ENCODE measurements at places on chromosomes 12 and 14.

DNA sequence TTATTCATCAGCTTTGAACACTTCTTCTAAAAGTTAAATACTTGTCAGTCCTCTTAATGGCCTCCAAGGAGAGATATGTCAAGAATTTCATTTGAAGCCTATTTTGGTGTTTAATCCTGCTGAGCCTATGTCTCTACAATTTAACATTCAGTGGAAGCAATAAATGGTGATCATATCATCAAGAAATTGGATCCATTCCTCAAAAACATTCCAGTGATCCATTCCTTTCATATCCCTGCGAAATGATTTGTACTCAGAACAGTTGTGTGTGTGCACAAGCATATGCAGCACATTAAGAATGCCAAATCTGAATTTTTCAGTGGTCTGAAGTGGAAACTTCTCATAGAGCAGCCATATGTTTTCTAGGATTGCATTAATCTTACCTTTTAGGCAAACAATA lies 373.7 kb upstream of the SYT1 start:
- no peak for DNase-seq

DNA sequence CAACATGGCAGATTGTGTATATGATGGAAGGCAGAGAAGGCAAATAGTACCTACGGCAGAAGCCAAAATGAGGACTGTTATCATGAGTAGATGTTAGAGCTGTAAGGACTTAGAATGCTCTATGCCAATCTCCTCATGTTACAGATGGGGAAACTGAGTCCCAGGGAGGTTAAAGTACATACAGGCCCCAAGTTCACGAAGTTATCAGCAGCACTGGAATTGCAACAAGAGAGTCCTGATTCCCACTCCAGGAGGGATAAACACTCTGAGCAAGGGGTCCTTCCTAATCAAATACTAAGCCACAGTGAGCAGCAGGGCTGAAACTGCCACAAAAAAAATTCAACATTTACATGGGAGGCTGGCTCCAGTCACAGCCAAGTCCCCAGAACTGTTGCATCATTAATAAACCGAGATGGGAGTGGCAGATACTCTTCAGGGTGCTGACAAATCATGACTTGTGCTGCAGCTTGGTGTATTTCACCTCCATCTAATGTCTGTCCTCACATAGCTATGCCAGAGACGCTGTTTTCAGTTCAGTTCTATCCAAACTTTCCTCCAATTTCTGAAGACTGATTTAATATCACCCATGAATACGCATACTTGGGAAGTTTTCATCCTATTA lies 24.2 kb downstream of the NUAK1 start:
- DNase-seq = no peak

DNA sequence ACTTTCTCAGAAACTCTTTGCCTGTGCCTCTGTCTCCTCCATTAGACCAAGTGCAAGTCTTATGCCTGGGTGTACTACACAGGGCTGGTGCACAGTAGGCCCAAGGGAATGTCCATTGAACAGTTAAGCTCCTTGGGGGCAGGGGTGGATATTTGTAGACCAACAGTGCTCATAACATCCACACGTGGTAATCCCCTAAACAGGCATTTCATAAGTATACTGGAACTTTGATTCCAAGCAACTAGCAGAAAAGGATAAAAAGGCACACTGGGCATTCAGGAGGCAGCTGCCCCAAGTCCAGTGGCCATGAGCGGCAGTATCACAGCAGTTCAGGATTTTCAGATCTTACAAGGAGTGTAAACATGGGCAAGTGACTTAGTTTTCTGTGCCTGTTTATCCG lies 16.8 kb downstream of the NUAK1 start:
- DNase-seq = no peak

- no peak for DNase-seq
These were observed 138.4 kb downstream of the GLT1D1 start for GRCh38 chr12:128991716-128992115.

- DNase-seq = no peak
These were observed 6.9 kb downstream of the PHETA1 start for GRCh38 chr12:111361717-111362576.

DNA sequence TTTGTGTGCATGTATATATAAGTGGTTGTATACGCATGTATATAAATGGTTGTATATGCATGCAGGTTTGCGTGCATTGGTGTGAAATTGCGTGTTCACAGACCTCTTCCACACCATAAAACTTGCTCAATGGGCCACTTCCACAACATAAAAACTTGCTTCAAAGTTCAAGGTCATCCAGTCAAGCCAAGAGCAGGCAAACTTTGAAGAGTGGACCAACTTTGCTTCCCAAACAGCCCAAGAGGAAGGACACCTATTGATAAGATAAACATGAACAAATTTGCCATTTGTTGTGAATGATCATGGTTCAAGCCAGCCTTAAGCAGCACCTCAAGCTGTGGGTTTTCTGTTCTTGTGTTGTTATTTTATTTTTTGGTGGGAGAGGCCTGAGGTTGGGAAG lies 25.2 kb upstream of the PPP1CC start:
- DNase-seq = no peak

DNA sequence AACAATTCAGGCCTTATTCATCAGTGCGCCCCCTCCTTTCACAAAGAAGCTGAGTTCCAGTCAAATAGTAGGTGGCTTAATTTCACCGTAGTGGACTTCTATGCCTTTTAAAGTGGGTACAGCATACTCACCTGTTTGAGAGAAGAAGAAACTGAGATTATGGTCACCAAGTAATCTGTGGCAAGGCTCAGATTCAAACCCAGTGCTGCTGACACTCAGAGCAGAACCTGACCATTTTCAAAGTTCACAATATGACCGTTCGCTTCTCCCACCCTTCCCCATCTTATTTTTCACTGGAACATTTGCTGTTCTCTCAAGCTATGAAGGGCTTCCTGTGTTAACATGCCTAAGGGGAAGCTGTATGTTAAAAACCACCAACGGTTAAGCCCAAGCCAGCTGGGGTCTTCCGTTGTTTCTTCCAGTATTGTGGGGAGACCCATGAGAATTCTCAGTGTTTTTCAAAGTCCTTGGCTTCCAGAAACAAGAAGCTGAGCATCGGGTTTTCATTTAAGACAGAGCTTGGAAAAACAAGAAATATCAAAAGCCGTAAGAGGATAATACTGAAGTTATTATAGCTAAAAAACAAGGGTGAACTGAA lies 6.1 kb upstream of the PSMA6 start:
- DNase-seq = peak; percentile 26

All from CD14-positive monocyte (primary cell).